Psoas muscle (tissue), 8 donors: ENCODE measurements at places on chromosomes 3 and 15. TPM values are rescaled to one million over a fixed set of nuclear protein-coding genes. Genes with fewer than 3 reads are reported as not detected.

- DNase-seq, result no peak
These were observed 229.5 kb upstream of the PRICKLE2 start for GRCh38 chr3:64454768-64455167.

- DNase-seq, result no peak
These were observed 87.7 kb upstream of the DCLK3 start for GRCh38 chr3:36852071-36852470.

GRCh38 chr15:59543721-59544547, 67.6 kb upstream of the GCNT3 start:
- no peak for DNase-seq

DNA sequence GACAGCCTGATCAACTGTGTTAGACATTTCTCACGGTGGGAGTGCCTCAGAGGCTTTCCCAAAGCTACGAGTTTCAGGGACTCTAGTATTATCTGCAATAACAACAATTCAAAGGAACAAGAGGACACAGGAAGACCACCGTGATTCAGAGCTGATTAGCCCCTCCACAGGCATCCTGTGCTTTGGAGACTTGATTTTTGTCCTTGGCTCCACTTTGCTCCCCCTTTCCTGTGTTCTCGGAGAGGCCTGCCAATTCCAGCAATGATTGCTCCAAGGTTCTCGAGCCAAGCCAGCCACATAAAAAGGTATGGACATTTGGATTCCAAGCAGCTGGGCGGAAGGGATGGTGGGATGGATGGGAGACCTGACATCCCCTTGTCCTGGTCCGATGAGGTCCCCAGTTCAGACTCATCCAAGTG, 14.3 kb downstream of the EHD4 start:
- DNase-seq, result no peak

GRCh38 chr3:157388976-157389375, 47.7 kb upstream of the PTX3 start:
- no peak for DNase-seq

DNA sequence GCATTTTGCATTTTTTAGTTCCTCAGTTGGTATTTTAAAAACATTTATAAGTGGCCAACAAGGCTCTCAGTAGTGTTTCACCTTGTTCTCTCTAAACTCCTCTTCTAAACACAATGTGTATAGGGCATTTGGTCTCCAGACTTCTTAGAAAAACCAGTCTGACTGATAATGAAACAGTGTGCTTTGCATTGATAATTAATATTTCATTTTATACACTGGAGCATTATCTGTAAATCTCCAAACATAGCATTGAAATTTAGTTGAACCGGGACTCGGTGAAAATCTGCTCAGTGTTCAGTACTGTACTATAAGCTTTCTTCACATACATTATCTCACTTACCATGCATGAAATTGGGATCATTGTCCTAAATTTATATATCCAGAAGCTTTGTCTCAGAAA, 53.6 kb downstream of the SETD5 start:
- DNase-seq, result no peak

GRCh38 chr3:16523778-16524177, 10.3 kb upstream of the RFTN1 start:
- DNase-seq, result no peak

GRCh38 chr3:71517271-71517791, 66.2 kb downstream of the FOXP1 start:
- no peak for DNase-seq

GRCh38 chr3:42535981-42536784, 33.7 kb downstream of the VIPR1 start:
- no peak for DNase-seq

GRCh38 chr3:62938583-62938982, 63.4 kb upstream of the CADPS start:
- DNase-seq, result no peak

Gene VILL
- total RNA-seq, result 0.81 TPM

Gene CHRFAM7A
- total RNA-seq, result not detected

Gene NOX5
- not detected for total RNA-seq

Gene HYAL1
- total RNA-seq, result 10.6 TPM

Gene GOLGA6C
- not detected for total RNA-seq
